ENCODE measurements at places on chromosomes 5 and 9.

DNA sequence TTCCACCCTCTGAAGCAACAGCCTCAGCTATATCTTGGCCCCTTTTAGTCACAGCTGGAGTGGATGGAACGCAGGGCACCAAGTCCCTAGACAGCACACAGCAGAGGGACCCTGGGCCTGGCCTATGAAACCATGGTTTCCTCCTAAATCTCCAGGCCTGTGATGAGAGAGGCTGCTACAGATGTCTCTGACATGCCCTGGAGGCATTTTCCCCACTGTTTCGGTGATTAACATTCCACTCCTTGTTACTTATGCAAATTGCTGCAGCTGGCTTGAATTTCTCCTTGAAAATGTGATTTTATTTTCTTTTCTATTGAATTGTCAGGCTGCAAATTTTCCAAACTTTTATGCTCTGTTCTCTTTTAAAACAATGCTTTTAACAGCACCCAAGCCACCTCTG is 384.8 kb downstream of the PRR16 start:
- no peak for DNase-seq

GRCh38 chr9:91118704-91119025 is 243.1 kb downstream of the AUH start:
- DNase-seq, result no peak

- no peak for DNase-seq
Measured at GRCh38 chr9:426976-427375, 212.3 kb downstream of the DOCK8 start.

DNA sequence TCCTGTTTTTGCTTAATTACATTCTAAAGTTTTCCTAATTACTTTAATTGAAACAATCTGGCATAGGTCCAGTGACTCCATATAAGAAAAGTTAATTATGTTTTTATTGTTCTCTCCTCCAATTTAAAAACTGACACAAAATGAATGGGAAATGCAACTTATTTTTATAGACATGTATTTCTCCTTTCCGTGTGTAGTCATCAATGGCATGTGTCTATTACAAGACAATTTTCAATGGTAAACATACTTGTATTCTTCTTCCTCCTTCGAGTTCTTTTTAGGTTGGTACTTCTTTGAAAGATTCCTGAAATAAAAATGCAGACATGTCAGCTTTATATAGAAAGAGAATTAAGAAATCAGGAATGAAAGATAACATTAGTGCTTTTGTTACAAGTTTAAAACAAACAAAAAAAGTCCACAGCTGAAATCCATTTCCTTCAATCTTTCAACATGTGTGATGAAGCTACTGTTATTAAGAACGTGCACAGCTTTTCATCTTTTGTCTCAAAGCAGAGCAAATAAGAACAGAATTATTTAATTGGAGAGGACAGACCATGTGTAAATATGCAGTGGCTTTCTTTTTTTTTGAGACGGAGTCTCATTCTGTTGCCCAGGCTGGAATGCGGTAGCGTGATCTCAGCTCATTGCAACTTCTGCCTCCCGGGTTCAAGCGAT is 63.8 kb downstream of the FNBP1 start:
- DNase-seq, result no peak

GRCh38 chr9:38017149-38017884 is 51.7 kb downstream of the SHB start:
- DNase-seq, result peak; percentile 33

- DNase-seq, result peak; percentile 57
Measured at GRCh38 chr9:1083325-1083913, 33.3 kb downstream of the DMRT2 start.

DNA sequence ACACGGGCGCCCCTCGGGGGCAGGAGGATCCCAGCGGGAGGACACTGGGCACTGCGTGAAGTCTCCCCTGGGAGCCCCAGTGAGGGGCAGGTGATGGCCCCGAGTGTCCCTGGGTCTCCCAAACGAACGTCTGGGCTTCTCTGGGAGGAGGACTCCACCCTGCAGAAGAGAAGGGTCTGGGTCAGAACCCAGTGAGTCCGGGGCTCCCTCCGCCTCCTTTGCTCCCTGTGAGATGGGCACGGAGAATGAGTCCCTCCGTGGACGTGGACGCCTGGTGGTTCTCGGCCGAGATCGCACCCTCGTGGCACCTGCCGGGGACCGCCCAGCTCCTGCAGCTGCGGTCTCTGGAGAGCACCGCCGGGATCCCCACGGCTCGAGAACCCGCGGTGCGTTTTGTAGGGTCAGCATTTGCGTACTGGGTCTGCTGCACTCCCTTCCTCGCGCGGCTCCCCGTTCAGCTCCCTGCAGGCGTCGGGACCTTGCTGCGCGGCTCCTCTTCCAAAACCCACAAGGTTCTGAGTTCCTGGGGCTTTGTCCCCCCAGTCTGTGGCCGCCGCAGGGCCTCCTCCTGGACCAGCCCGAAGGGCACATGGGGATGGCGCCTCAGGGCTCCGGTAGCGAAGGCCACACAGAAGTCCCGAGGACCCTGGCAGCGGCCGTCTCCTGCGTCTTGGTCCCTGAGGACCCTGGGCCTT is 10.2 kb upstream of the CEP72 start:
- no peak for DNase-seq

DNA sequence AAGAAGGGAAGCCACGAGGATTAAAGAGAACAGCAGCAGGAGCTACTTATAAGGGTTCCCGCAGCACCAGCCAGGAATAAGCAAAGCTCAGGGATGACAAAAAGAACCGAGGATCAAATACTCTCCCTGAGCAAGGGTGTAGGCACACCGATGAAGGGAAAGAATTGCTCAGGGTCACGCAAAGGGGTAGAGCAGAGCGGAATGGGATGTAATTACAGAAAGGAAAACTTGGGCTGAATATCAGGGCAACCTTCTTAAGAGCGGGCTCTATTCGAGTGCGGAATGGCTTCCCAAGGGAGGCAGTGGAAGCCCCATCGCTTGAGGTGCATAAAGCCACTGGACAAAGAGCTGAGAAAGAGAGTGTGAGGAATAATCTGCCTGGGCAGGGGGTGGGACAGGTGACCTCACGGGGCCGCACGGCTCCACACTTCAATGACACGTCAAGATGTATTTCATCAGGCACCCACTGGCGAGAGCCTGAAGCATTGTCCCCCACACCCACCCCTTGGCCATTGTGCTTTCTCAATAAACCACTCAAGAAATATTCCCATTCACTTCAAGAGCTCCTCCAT is 162.2 kb downstream of the EBF1 start:
- no peak for DNase-seq

DNA sequence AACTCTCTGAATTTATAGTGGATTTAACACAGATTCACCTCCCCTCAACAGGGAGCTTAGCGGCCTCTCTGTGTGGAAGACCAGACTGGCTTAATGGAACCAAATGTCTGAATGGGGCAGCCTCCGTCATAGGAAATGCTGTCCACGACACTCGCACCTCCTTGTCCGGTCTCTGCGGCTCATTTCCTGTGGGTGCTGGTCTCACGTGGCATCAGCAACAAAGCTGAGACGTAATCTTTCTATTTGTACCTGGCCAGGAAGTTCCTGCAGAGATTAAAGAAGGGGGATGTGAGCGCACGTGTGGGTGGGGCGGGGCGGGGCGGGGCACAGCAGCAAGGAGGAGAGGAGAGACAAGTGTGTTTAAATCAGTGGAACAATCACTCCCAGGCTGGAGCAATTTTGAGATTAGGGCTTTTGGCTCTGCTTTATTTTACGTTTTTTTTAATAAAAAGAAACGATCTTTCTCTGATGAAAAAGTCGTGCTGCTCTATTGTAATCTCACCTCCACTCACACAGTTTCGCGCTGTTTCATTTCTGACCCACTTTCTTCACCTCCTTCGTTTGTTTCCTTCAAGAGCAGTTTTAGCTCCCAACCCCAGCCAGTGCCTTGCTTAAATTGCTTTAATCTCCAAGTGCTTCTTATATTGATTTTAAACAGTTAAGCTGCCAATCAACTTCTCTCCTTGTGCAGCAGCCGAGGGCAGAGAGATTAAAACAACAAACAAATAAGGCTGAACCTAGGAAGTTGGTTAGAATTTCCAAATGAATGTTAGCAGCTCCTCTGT is 132.2 kb upstream of the ASTN2 start:
- no peak for DNase-seq

DNA sequence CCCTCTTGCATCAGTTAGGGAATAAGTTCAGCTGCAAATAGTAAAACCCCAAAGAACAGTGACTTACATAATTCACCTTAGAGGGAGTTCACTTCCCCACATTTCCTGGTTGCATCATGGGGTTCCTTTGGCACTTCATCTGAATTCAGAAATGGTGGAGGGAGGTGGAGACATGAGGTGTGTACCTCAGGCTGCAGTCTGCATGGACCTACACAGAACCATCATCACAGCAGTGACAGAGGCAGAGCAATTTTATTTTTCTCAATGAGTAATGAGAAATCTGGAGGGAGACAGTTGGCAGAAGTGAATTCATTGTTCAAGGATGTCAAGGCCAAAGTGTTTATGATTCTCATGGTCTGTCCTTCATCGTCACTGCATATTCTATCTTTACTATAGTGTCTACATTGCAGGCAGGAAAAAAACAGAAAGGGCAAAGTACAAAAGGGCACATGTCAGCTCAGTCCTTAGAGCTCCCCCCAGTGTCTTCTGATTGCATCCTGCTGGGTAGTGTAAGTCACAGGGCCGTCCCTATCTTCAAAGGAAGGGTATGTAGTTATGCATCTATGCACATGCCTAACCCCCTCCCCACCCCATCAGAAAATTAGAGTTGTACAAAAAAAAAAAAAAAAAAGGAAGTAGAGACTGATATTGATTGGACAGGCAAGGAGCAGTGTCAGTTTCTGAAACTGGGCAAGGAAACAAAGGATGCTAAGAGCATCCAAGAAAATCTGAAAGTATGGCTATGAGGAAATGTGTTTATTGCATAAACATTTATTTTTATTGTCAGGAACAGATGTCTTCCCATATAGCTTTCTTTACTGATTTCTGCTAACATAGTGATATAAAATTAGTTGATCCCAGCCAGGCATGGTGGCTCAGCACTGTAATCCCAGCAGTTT is 132.7 kb upstream of the APC start:
- DNase-seq, result no peak

DNA sequence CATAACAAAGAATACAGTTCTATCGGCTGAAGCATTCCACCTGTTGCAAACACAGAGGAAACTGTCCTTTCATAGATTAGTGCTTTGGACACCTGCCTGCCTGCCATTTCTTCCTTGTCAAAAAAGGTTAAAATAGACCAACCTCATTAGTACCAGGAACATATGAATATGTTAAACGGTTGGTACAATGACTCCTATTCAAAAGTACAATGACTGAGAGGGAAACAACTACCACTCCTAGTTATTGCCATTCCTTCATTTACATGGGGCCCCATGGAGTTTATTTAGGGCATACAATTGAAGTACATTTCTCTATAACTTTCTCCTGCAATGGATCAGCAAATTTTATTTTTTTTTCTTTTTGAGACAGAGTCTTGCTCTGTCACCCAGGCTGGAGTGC is 77.4 kb upstream of the PIP5K1B start:
- DNase-seq, result no peak

DNA sequence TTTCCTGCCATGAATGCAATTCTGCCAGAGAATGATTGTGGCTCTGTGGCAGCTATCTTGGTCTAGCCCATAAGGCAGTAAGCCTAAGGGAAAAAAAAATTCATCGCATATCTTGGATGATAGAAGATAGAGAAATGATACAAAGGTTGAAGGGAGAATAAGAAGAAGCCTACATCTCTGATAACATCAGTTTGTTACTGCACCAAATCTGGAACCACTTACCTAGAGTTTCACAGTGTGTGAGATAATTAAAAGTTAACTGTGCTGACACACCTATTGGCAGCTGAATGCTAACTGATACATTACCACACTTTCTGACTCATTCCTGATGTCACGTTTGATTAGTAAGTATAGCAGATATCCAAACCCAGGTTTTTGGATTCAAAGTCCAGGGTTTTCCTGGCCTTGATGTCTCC is 91.6 kb upstream of the TAF11L2 start:
- no peak for DNase-seq

- no peak for DNase-seq
Measured at GRCh38 chr5:15326471-15326870, 173.5 kb upstream of the FBXL7 start.

DNA sequence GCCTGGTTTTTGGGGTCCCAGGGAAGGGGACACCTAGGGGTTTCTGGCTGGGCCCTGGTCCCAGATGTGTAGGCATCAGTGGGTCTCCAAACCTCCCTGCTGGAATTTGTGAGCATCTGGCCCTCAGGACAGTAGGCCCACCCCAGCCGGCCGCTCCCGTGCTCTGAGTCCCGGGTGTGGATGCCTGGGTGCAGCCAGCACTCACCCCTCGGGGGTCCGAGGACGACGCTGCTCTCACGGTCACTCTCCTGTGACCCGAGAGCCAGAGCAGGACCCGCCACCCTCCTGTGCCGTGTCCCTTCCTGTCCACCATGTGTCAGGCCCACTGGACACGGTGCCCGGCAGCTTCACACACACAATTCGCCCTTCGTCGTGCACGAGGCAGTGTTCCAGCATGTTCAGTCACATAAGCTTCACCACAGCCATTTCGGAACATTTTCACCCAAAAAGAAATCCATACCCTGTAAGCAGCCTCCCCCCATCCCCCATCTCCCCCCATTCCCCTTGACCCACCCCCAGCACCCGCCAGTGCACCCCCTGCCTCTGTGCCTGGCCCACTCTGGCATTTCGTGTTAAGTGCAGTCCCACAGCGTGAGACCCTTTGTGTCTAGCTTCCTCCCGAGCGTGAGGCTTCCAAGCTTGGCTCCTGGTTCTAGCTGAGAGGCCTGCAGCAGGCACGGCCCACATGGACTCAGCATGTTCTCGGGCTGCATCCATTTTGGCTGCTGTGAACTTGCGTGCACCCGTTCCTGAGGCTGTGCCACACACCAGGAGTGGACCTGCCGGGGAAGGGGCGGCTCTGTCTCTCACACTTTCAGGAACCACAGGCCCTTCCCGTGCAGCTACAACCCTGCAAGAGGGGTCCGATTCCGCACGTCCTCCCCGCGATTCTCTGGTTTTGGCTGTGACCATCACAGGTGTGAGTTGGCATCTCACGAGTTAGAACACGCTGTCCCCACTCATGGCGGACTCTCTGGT is 40.5 kb downstream of the NKD2 start:
- DNase-seq, result no peak

DNA sequence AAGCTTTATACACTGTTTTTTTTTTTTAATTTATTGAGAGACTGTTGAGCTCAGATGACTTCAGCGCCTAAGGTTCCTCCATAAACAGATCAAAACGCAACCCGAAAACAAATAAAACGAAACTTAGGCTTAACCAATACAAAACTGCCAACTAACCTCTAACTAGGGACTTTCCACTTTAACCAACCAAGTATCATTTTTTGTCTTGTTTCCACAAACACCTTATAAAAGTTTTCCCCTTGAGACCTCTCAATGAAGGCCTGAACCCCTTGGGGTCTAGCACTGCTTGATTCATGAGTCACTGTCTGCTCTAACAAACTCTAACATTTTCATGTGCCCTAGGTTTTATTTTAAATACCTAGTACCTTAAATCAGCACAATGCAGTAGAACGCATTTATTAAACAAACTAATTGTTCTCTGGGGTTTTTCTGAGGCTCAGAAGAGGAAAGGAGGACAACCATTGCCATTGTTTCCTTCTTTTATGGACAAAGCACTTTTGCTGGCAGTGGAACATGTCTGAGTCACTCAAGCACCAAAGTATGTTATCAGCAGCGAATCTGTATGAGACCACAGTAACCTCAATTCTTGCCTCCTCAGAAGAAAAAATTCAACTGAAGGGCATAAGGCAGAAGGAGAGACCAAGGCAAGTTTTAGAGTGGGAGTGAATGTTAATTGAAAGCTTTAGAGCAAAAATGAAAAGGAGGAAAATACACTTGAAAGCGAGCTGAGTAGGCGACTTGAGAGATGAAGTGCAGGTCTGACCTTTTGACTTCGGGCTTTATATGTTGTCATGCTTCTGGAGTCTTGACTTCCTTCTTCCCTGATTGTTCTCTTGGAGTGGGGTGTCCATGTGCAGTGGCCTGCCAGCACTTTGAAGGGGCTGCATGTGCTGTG is 97.7 kb upstream of the HCN1 start:
- DNase-seq, result no peak

- DNase-seq, result no peak
Measured at GRCh38 chr9:36249189-36249588, 9.1 kb downstream of the GNE start.
